ENCODE measurements at places on chromosomes 5 and 9.

DNA sequence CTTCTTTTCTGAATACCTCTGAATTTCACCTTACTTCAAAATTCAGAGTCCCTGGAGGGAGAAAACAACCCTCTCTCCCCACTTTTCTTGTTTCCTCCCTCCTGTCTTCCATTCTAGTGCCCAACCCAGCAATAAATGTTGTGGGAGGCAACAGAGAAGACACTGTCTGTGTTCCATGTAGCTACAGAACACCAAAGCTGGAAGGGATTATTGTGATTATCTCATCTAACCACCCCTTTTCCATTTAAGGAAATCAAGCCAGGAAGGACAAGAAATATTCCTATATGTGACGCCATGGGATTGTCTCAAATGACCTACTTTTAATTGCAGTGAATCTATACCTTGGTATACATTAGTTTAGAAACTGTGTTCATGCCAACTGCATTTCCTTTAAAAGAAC is 476.6 kb upstream of the TNC start:
- DNase-seq = no peak

GRCh38 chr9:120032639-120033038 is 547.3 kb downstream of the CDK5RAP2 start:
- no peak for DNase-seq

DNA sequence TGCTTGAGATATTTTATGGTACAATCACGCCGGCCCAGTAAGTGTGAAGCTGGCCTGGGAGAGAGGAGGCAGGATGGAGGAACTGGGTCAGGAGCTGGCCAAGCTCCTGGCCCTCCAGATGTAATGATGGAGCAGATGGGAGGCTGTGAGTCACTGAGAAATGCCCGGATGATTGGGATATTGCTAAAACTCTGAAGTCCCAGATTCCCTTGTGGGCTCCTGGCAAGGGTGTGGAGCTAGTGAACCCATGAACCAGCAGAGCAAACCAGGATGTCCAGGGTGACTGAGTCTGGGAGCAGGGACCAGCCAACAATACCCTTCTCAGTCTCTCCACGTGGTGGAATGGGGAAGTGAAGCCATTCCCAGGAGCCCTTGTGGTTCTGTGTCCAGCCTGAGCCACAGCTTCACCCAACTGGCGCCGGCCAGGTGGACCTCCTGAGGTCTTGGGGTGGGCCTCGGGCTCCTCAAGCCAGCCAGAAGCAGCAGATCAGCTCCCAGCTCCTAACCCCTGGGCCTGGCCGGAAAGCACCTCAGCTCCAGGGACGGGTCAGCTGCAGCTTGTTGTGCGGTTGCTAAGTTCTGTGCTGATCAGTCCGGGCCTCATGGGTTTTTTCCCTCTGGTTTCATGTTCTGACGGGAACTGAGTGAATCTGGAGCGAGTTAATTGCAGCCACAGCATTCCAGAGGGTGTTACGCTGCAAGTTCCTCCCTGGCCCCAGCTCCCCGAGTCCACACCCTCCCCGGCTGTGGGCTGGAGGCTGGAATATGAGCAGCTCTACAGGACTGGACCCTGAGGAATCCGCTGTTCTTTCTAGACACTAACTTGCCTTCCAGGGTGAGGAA is 37.6 kb downstream of the DUSP1 start:
- DNase-seq = no peak

DNA sequence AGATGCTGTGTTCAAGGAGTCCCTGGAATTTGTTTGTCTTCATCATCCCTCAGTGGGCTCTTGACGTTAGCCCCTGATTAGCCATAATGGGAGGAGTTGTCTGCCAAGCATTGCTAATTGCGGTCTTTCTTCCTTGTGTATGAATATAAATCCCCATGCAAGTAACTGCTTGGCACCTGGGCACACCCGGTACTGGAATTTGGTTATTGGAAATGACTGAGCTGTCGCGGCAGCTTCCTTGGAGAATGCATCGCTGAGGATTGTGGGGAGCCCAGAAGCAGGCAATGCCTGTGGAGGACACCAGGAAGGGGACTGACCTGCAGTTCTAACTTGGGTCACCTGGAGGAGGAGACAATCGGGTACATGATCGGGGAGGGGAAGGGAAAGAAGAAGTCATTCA is 53.3 kb upstream of the CTSL start:
- DNase-seq = no peak

DNA sequence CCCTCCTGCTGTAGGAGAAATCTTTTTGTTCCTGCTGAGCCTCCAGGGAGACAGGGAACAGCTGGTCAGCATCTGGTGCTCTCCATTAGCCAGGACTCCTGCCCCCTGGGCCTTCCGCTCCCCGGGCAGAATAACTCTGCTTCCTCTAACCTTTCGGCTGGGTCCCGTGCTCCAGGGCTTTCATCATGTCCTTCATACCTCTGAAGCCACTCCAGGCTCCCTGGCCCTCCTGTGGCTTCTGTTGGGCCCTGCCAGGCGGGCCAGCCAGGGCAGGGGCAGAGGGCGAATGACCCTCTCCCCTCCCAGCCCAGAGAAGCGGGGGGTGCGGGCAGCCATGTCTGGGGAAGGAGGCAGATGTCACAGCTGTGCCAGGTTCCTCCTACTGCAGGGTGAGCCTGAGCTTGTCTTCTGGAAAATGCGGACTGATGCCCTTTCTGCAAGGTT is 81.7 kb upstream of the LMX1B start:
- no peak for DNase-seq

GRCh38 chr5:10789021-10789420 is 28.0 kb upstream of the DAP start:
- no peak for DNase-seq

GRCh38 chr9:136131629-136132511 is 13.2 kb upstream of the TMEM250 start:
- DNase-seq = no peak

DNA sequence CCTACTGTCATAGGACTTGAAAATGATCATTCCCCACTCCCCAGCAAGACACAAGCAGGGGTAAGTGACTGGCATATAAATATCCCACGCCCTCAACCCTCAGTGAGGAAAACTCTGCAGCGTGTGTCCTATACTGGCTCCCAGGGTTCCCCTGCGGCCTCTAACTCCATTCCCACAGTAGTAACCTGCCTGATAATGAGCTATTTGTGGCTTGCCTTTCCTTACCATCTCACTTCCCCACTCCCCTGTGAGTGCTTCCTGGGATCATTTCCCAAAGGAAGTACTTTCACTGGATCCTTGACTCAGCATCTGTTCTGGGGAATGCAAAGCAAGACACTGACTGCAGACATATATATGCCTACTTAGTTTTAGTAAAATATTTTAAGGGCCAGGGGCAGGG is 14.3 kb downstream of the CDC14B start:
- no peak for DNase-seq

GRCh38 chr9:99050924-99051323 is 54.0 kb upstream of the TGFBR1 start:
- DNase-seq = no peak

- DNase-seq = no peak
Measured at GRCh38 chr9:124517600-124517999, 10.4 kb upstream of the NR5A1 start.

GRCh38 chr9:82410866-82411265 is 422.3 kb downstream of the SPATA31D1 start:
- no peak for DNase-seq

GRCh38 chr9:93893899-93894690 is 61.1 kb downstream of the BARX1 start:
- no peak for DNase-seq

DNA sequence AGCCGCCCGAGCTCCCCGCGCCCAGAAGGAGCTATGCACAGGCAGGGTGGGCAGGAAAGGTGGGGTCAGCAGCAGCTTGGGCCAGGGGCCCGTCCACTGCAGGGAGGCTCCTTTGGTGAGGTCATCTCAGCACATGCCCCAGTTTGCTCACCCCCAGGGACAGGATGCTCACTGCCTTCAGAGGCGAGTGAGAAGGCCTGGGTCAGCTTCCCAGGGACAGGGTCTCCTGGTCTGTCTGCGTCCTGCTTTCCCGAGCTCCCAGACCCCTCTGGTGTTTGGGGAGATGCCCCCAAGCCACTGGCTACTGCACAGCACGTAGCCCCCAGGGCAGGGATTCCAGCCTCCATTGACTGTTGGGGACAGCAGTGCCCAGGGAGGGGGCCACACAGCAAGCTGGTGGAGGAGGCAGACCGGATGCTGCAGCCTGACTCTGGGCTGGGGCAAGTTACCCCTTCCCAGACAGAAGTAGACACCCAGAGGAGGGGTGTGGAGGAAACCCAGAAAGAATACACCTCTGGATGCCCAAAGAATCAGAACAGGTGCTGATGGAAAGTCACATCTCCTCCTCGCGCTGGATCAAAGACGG is 581 bp upstream of the SARDH start:
- no peak for DNase-seq

GRCh38 chr9:116073826-116074225 is 79.8 kb upstream of the PAPPA start:
- no peak for DNase-seq

DNA sequence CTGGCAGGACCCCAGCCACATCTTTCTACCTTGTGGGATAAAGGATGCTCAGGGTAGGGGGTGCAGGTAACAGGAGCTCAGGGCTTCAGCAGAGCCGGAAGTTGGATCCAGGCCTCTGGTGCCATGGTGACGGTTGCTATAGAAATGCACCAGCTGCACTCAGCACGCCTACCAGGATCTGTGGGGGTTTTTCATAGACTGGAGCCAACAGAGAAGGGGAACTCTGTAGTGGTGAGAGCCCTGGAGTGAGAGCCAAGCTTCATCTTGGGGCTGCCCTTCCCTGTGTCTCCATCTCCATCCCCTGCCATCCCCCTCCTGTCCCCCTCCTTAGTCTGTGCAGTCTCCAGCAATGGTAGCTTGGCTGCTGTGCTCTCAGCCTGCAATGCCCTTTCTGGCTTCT is 27.5 kb upstream of the BOD1 start:
- DNase-seq = no peak

DNA sequence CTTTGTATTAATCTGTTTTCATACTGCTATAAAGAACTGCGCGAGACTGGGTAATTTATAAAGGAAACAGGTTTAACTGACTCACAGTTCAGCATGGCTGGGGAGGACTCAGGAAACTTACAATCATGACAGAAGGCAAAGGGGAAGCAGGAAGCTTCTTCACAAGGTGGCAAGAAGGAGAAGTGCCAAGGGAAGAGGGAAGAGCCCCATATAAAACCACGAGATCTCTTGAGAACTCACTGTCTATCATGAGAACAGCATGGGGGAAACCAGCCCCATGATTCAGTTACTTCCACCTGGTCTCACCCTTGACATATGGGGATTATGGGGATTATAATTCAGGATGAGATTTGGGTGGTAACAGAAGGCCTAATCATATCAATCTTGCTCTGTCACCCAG is 60.9 kb upstream of the CHD1 start:
- DNase-seq = no peak

DNA sequence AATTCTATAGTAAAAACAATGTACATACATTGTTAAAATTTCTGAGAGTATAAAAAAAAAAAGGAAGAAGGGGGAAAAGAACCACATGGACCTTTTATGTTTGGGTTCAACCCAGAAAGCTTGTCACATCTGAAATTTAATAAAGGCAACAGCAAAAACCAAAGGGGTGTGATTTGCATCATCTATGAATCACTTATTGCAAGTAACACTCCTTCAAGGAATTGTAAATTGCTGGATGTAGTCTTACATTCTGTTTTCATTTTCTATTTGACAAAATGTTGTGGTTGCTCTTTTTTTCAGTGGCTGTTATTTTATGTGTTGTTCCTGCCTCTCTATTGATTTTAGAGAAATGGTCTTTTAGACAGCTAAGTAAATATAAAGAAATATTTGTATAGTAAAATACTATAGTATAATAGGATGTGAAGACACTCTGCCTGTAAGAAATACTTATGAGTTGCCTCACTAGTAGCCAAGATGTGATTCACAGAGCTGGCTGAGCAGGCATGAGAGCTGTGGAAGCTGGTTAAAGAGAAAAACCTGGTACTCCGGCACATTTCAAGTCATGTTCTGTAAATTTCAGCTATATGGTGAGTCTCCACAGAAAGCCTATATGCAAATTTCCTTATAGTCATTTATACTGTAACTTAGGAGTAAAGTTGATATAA is 131.1 kb upstream of the CNTLN start:
- DNase-seq = no peak

DNA sequence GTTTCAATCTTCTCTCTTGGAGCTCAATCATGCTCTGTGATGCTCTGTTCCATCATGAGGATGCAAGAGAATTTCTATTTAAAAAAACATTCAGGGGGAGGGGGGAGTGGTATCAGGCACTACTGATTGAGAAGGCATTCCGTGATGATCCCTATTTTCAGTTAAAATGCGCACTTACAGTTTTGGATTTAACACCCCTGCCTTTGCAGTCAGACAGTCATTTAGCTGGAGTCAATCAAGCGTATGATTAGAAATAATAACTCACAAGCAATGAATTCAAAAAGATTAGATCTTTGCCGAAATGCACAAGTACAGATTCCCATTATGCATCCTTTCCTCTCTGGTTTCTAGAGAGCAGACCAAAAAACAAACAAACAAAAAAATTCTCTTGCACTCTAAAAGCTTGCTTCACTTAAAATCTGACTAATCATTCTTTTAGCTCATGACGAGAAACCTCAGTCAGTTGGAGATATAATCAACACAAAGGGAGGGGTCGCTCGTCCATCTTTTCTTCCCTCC is 55.4 kb downstream of the EFNA5 start:
- DNase-seq = no peak

DNA sequence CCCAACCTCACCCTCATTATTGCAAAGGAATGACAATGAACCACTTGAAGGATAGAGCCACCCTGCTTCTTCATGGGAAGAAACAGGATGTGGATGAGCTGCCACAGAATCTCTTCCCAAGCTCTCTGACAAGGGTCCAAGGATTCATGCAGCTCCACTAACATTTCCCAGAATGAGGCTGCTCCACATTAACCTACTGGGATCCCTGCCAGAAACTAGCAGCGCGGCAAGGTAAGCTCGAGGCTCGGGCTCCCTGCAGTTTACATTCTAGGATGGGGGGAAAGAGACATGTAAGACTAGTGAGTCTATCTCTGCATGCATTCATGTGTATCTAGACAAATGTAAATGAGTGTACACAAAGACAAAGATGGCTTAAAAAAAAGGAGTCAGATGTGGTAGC is 12.1 kb downstream of the DCAF12 start:
- no peak for DNase-seq

- DNase-seq = no peak
Measured at GRCh38 chr9:83304686-83305085, 233.5 kb downstream of the FRMD3 start.

- DNase-seq = no peak
Measured at GRCh38 chr9:8924562-8924961, 1125.0 kb upstream of the DMAC1 start.

DNA sequence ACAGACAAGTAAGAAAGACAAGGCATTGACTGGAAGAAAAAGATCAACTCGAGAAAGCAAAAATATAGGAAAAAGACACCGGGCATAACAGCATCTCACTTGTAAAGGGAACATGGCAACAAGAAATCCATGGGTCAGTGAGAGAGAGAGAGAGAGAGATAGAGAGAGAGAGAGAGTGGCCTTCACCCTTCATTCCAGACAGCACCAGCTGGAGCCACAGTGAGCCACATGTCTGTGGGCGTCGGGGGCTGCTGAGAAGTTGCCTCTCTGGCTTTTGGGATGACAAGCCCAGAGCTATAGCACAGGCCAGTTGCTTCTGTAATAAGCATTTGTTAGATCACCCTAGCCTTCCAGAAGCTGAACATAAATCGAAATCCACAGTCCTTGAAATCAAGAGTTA is 20.3 kb upstream of the ENC1 start:
- DNase-seq = no peak

- peak; percentile 69 for DNase-seq
Measured at GRCh38 chr9:135992486-135993408, 31.6 kb upstream of the UBAC1 start.

- no peak for DNase-seq
Measured at GRCh38 chr9:5263351-5264218, 32.4 kb downstream of the INSL4 start.
